ENCODE measurements at places on chromosomes 3 and 15.

DNA sequence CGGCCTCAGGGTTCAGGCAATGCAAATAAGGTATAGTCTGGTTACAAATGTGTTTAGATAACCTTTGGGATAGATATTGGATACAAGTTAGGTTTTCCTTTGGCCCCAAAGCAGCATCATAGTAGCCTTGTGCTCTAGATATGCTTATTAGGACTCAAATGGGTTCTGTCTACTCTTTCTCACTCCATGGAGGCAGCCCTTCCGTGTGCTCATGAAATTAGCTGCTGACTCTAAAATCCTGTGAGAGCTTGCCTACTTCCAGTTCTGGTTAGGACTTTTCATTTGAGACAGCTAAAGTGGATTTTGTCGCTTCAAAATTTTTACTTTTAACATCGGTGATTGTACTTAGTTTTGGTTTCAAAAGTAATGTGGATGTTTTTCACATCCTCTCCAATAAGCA lies 1.6 kb downstream of the CDV3 start:
- no peak for DNase-seq

DNA sequence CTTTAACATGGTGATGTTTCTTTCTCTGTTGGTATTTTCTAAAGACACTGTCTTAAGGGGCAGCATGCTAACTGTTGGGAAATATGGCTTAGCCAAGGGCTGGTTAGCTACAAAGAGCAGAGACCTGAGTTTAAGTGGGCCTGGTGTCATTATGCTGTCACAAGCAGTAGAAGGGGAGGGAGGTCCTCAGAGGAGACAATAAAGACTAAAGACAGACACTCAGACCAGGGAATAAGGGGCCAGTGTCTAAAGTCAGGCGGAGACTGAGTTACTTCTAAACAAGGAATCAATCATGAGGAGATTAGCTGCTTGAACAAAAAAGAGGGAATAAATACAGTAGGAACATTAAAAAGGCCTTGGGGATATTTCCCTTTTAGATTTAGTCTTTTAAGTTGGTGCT lies 142.7 kb upstream of the DPPA4 start:
- DNase-seq: no peak

DNA sequence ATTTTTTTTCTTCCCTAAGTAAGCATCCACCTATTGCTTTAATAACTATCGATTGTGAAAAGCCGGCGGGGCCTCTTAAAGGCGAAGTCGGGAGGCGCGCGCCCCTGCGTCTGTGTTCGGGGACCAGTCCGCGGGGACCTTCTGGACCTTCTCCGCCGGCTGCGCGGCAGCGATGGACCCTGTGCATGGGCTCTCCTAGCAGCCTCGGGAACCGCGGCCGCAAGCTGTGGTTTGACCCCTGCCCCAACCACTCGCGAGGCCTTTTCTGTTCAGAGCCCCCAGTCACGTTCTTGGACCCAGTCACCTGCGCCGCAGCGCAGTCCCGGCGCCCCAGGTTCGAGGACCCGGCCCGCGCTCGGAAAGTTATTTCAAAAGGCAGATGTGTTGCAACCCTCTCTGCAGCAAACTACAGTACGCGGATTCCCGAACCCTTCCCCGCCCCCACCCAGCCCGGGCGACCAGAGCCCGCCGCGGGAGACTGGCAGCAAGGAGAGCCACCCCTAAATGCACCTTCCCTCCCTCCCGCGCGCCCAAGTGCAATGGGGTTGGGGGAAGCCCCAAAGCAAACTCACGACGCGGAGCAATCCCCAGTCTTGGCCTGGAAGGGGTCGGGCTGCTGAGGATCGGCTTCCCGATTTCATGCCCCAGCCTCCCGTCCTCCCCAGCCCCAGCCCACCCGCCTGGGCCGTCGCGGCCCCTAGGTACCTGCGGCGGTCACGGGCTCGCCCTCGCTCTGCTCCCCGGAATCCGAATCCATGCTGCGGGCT lies 684 bp downstream of the TNFAIP8L3 start:
- DNase-seq: no peak

DNA sequence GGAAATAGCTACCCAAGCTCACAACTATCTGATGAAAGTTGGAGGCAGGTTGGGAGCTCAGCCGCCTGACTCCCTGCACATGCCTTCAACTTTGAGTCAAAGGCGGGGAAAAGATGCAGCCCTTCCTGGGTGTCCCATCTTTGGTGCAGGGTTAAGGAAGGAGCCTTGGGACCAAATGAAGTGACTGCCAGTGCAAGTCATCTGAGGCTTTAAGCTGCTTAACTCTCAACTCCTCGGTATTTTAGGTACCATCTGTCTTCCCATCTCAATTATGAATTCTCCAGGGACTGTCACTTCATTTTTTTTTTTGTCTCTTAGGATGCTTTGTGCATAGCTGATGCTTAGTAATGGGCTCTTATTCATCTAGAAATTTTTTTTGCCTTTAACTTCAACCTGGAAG lies 408.8 kb upstream of the C2CD4B start:
- no peak for DNase-seq

DNA sequence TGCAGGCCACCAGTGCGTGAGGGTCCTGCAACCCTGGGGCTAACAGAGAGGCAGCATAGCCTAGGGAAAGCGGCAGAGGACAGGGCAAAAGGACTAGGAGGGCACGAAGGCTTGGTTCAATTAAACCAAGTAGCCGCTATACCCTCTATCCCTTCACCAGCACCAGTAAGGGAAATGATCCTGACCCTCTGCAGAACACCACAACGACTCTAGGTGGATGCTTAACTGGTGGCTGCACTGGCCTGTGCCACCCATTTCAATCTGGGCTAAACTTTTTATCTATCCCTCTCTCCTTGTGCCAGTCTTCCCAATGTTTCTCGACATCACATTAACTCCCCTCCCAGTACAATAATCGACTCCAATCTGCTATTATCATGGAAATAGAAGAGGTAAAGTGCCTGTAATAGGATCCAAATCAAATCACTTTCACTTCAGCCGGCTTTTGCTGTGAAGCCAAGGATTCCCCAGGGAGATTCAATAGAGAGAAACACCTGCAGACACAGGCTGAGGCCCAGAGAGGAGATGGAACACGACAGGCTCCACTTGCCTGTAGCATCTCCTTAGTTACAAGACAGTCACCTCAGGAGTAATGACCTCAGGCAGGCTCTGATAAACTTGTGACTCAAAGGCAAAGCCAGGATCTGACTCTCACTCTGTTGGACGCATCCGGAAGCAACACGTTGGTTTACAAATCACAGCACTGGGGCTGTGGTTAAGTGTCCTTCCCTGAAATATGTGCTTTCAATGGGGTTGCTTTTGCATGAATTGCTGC lies 791.6 kb upstream of the ARRDC4 start:
- DNase-seq: no peak

DNA sequence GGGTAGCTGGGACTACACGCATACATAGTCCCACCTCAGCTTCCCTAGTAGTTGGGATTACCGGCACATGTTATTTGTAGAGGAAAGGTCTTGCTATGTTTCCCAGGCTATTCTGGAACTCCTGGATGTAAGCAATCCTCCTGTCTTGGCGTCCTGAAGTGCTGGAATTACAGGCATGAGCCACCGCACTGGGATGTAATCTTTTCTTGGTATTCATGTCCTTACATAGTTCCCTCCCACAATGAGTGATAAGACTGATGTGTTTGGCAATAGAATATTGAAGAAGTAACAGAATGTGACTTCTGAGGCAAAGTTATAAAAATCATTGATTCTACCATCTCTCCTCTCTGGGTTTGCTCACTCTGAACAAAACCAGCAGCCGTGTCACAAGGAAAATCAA lies 22.7 kb upstream of the ALCAM start:
- DNase-seq: no peak

GRCh38 chr3:147422196-147422595 lies 13.0 kb downstream of the ZIC1 start:
- DNase-seq: no peak

GRCh38 chr15:73078722-73079121 lies 26.5 kb downstream of the NEO1 start:
- no peak for DNase-seq

DNA sequence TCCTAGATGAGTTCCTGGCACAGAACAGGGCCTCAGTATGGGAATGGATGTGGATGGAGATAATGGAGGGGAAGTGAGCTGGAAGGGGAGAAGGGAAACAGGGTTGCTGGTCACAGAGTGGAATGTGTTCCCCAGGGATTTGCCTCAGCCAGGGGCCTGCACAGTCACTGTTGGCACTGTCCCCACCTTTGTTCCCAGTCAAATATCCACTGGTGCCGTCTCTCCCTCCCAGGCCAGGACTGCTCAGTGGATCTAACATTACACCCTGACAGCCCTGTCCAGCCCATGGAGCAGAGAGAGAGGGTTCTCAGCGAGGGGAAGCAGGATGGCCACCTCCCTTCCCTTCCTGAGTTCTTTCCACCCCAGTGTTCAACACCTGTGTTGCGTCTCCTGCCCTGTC lies 1.5 kb upstream of the PPP1R2 start:
- no peak for DNase-seq

DNA sequence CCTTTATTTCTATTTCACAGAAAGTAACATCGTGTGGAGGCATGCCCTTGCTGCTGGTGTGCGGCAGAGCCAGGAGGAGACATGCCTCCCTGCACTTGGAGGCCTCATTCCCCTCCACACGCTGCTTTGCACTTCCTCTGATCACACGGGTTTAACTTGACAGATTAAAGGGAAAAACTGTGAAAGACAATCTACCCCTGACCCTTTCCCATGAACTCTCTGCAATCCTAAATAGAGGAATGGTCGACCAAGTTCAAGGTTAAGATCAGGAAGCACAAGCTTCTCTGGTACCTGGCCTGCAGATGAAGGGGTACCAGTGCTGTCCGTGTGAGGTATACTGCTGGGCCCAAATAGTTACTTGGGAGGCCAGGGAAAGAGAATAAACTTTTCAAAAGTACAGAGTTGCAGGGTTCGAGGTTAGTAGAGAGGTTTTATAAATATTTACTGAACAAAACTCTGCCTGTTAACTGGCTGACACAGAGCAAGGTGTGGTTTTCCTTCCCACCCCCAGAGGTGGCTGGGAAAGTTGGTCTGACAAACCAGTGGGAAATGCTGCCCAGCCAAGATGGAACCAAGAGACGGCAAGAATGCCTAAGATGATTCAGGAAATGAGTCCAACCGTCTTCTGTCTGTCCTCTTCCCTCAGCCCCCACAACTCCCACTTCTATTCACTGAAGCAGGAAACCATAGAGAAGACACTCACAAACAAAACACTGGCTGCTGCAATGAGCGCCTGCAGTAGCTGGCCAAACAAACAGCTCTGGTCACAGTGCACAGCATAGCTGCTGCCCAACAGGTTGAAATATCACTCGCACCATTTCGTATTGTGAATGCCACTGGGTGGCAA lies 79.6 kb downstream of the IGF2BP2 start:
- no peak for DNase-seq

- no peak for DNase-seq
Measured at GRCh38 chr15:60660290-60661051, 181.5 kb upstream of the ICE2 start.

DNA sequence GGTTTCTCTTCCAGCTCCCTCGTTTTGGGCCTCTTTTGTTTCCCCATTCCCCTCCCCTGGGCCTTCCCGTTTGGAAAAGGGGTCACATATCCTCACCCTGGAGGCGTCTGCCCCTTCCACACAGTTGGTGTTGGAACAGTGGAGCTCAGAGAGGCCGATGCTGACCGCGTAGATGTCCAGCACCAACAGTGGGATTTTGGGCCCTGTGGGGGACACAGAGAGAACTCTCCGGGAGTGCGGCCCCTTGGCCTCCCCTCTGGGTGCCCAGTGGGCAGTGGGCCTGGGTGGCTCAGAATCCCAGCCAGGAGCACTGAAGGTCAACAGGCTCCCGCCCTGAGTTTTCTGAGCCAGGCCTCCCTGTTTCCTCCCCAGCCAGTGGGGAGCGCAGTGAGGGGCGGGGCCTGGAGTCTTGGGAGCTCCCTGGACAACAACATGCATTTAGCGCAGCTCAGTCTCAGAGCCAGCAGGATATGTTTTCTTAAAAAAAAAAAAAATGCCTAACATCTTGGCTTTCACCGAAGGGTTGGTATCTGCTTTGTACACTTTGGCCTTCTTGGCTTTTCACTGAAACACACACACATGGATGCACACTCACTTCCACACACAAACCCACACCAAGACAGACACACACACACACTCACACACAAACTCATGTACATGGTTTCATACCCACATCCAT lies 670 bp upstream of the ISLR start:
- DNase-seq: no peak

- DNase-seq: no peak
Measured at GRCh38 chr3:72346526-72346926, 501.7 kb downstream of the SHQ1 start.

- no peak for DNase-seq
Measured at GRCh38 chr3:121330118-121330517, 215.7 kb downstream of the POLQ start.

DNA sequence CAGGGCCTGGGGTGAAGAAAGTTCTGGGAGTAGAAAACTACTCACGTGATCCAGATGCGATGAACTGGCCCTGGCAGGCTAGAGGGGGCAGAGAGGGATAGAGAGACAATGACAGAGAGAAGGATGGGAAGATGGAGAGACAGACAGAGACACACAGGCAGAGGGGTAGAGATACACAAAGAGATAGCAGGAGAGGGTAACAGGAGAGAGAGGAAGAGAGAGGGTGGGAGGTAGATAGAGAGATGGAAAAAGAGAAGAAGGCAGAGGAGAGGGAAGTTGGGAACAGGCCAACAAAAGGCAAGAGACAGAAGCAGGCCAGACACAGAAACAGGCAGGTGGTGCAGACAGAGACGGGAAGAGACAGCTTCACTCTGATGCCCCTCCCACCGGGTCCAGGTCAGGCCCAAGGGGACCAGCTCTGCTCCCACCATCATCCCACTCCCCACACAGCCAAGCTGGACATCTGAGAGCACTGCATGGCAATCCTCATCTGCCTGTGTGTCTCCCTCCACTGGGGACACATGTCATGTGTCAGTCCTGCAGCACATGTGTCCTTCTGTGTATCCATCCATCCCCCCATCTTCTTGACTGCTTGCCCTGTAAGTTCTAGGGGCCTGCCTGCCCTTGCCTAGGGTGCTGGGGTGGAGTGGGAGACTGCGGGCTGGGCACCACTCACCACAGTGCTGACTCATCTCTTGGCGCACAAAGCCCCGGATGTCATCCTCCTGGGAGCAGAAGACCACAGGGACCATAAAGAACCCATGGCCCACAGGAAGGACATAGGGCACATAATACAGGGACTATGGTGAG lies 2.2 kb upstream of the UCN2 start:
- DNase-seq: no peak

Measured in activated T-helper 1 cell treated with Interleukin-2 at 50 U/mL for 16 hours (primary cell).